Osteocyte (in vitro differentiated cells): ENCODE measurements at places on chromosomes 2 and 18. TPM values are rescaled to one million over a fixed set of nuclear protein-coding genes. Genes with fewer than 3 reads are reported as not detected.

GPR35 gene
- 2.5 and 3.6 TPM in 2 replicates for total RNA-seq

GBX2 gene
- total RNA-seq = 56.5 and 60.7 TPM in 2 replicates

FAM161A gene
- total RNA-seq = 2.7 and 3.2 TPM in 2 replicates

CNDP1 gene
- total RNA-seq = not detected in 2 replicates

CHST9 gene
- 0.18 and 0.32 TPM in 2 replicates for total RNA-seq

EVX2 gene
- not detected in 2 replicates for total RNA-seq

CRYGC gene
- not detected in 2 replicates for total RNA-seq

DNA sequence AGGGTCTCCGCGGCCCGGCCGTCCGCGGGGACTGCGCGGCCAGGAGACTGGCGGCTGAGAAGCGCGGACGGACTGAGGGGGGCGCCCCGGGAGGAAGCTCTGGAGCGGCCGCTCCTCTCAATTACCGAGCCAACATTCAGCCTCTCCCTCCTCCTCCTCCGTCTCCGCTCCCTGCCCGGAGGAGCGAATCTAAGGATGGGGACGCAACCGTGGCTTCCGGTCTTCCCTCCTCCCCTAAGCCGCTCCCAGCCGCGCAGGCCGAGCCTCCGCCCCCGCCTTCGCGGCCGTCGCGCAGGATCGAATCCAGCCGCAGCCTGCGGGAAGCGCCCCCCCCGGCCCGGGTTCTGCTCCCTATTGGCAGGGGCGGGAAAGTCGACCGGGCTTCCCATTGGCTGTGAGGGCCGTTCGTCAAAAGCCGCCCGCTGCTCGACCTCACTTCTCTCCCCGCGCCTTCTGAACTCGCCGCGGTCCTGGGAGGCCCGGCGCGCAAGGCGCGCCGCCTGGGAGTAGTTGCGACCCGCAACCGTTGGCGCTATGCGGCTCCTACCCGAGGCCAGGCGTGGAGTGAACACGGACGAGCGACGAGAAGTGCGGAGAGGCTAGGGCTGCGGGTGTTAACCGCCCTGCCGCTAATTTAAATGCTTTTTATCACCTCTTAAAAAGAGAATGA, at the start of gene HNRNPLL:
HNRNPLL (minus strand) TSS at position 197 of the 670 bp plus-strand sequence. CDS start 302 bp downstream, outside the sequence.
- peak; percentile 100 for DNase-seq

- no peak for DNase-seq
Observed at GRCh38 chr2:151623631-151624030, 110.6 kb downstream of the NEB start.

GRCh38 chr2:157327621-157328500, 2.2 kb upstream of the ERMN start:
- peak; percentile 90 for DNase-seq

- no peak for DNase-seq
Observed at GRCh38 chr18:59902131-59902992, 2.6 kb downstream of the PMAIP1 start.
